ENCODE measurements at places on chromosomes 6 and 20.
A peak's percentile ranks its signal among the peaks of the same experiment; 100 is the strongest.

DNA sequence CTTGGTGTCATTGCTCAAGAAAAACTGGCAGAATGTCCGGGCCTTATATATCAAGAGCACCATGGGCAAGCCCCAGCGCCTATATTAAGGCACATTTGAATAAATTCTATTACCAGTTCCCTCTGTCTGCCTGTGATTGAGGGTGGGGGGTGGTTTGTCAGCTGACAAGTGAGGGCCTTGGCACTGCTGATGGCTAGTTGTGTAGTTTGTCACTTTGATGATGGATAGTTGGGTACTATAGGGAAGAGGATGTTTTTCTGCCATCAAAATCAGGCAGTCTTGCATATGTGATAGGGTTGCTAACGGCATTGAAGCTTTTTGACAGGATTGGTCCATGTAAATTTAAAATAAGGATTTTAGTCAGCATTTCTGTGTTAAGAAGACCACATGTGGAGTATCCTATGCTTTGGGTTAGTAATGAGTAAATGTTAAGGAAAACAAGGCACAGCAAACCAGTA, 2.5 kb downstream of the RPL10A start:
- no peak for DNase-seq

GRCh38 chr6:136411025-136411325, 121.3 kb upstream of the BCLAF1 start:
- DNase-seq = no peak

DNA sequence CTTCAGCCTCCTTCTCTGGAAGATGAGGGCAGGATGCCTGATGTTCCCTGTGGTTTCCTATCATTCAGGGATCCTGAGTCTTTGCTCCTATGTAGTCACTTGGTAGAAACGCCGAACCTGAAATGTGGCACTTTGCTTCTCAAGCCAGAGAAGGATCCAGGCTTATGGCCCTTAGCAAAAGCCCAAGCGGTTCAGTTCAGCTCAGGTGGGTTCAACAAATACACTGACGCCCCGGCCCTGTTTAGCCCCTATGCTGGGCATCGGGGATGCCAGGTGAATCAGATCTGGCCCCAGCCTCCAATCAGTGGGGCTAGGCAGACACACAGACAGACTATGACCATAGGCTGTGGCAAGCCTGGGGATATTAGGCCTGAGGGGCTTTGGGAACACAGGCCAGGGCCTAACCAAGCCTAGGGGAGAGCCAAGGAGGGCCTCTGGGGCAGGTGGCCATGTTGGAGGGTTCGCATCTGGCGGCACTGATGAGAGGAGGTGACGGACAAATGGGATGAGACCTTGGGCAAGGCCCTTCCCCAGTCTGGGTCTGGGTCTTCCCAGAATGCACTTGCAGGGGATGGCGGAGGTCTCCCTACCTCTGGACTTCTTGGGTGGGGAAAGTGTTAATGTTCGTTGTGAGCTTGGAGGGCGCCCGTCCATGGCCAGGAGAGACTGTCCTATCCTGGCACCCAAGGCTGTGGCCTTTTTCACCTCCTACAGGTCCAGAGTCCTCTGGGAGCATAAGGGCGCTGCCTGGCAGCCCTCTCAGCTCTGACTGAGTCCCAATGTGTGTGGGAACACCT, 17.6 kb upstream of the SRC start:
- no peak for DNase-seq

- no peak for DNase-seq
Observed at GRCh38 chr20:53657732-53658131, 64.1 kb upstream of the ZNF217 start.

DNA sequence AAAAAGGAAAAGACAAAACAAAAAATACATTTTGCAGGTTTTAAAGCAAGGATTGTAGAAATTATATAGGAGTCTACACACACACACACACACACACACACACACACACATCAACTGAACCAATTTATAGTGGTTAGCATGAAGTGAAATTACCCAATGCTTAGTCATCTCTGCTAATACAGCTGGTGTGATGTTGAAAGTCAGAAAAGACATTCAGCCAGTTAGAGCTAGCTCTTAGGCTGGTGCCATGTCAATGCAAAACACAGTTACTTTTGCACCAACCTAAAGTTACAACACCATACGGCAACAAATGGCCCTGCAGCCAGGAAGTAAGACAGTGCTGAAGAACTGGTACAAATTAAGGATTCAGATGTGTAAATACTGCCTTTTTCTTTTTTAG, 15.2 kb downstream of the FAM210B start:
- DNase-seq = peak; percentile 53

DNA sequence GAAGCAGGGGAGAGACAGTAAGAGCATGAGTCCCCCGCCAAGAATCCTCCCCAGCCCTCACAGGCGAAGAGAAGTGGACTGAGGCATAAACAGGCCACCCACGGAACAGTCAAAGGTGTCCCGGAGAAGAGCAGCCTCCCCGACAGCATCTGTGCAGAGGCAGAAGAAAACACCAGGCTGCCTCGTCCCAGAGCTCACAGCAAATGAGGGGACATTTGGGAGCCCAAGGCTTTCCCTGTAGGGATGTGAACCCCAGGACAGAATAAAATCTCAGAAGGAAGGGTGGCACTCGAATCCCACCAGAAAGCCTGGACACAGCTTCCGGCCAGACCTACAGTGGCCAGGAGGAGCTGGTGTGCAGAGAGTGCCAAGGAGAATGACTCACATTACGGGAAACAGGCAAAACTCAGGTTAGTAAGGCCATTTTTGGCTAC, 90.4 kb downstream of the DLL1 start:
- no peak for DNase-seq

DNA sequence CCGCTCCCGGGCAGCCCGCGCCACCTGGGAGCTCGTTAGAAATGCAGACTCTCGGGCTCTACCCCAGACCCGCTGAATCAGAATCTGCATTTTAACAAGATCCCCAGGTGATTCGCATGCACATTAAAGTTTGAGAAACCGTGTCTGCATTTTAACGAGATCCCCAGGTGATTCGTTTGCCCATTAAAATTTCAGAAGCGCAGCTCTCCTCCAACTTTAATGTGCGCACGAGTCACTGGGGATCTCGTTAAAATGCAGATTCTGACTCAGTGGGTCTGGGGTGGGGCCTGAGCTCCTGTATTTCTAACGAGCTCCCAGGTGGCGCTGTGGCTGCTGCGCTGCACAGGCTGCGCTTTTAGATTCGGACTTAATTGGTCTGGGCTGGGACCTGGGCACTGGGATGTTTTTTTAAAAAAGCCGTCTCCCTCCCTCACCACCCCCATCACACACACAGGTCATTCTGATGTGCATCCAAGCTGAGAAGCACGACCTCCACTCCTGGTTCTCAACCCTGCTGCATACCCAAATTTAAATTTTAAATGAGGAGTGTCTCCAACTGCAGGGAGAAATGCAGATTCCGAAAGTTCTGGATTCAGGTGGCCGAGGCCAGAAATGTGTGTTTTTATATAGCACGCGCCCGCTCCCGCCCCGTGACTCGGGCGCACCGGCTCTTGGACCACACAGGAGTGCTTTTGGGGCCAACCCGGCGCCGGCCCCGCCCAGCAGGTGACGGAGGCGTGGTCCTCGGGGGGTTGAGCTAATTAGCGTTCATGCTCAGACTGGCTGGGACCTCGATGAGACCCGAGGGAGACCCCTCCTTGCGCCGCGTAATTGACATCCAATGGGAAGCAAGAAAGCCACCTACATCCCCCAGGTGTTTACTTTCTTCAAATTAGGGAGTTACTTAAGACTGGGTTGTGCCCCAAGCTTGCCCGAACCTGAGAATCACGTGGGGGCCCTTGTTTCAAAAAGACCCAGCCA, 85.8 kb downstream of the ZFP64 start:
- DNase-seq = no peak

- DNase-seq = no peak
Observed at GRCh38 chr6:75788894-75789293, 39.9 kb downstream of the MYO6 start.

DNA sequence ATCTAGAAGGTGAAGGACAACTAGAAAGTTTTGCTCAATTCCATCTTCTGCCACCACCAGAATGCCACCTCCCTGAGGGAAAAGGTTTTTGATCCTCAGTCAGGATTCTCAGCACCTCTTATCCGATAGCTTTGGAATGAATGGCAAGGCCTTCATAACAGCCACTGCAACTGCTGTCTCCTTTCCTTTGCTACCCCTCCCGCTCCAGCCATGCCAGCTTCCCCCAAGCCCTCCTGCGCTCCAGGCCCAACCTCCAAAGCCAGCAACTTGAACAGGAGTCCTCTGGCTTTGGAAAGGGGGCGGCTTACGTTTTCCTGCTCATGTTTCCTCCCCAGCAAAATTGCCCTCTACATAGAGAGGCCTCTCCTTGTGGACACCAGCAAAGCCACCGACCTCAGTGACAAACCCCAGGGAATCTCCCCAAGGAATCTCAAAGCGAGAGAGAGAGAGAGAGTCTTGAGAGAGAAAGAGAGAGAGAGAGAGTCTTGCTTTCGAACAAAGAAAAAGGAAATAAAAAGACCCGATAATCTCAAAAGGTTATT, 420 bp upstream of the BTN2A1 start:
- DNase-seq = no peak

GRCh38 chr6:158158123-158158522, 9.9 kb downstream of the SERAC1 start:
- DNase-seq = no peak

DNA sequence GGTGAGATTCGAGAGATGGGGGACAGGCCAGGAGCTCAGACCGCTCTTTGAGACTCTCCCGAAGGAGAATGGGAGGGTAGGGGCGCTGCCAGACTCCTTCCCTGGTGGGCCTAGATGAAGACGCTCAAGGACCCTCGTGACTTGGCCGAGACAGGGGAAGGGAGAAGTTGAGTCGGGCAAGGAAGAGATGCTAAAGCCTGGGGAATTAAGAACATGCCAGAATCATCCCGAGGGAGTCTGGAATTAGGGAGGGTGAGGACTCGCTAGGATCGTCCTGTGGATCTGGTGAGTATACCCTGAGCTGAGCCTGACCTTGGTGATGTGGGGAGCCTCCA, 529 bp downstream of the UBE2C start:
- DNase-seq = no peak

GRCh38 chr6:30122515-30122914, 9.6 kb upstream of the TRIM31 start:
- DNase-seq = no peak

DNA sequence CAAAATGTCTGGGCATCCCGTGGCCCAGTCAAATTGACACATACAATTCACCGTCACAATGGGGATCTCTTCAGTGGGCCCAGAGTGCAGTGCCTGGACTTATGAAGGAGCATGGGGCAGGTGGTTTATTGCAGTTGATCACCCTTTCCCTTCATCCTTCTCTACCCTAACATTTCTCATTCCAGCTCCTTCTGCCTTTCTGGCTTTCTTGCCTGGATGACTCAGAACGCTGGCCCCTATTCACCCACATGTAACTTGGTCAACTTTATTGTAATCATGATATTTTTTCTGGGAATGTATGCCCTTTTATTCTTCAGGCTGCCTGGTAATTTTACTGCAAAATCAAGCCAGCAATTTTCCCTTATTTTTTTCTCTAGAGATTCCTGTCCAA, 179.9 kb upstream of the DTNBP1 start:
- DNase-seq = peak; percentile 43

DNA sequence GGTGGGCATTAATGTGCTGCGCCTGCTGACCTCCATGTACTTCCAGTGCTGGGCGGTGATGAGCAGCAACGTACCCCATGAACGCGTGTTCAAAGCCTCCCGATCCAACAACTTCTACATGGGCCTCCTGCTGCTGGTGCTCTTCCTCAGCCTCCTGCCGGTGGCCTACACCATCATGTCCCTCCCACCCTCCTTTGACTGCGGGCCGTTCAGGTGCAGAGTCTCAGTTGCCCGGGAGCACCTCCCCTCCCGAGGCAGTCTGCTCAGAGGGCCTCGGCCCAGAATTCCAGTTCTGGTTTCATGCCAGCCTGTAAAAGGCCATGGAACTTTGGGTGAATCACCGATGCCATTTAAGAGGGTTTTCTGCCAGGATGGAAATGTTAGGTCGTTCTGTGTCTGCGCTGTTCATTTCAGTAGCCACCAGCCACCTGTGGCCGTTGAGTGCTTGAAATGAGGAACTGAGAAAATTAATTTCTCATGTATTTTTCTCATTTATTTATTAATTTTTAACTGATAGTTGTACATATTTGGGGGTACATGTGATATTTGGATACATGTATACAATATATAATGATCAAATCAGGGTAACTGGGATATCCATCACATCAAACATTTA, 35.2 kb upstream of the NOP56 start:
- DNase-seq = no peak

DNA sequence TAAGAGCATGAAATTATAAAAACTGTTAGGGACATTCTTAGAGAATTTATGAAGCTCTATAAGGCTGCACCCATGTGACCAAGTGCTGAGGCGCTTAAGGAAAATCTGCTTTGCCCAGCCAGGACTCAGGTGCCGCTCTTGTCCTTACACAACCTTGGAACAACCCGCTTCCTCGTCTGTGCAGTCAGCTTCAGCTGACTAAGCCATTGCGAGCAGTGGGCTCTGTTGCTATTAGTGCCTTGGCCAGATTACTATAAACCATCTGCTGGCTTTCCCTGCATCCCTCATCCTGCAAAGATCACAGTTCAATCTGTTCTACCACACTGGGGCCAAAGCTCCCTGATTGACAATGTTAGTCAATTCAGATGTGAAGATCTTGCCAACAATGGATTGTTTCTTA, 89.1 kb upstream of the E2F3 start:
- no peak for DNase-seq

GRCh38 chr20:15140286-15140685, 802.9 kb upstream of the FLRT3 start:
- no peak for DNase-seq

- DNase-seq = no peak
Observed at GRCh38 chr6:161409353-161409752, 135.5 kb upstream of the AGPAT4 start.

- no peak for DNase-seq
Observed at GRCh38 chr6:132236281-132236680, 165.0 kb downstream of the MOXD1 start.

DNA sequence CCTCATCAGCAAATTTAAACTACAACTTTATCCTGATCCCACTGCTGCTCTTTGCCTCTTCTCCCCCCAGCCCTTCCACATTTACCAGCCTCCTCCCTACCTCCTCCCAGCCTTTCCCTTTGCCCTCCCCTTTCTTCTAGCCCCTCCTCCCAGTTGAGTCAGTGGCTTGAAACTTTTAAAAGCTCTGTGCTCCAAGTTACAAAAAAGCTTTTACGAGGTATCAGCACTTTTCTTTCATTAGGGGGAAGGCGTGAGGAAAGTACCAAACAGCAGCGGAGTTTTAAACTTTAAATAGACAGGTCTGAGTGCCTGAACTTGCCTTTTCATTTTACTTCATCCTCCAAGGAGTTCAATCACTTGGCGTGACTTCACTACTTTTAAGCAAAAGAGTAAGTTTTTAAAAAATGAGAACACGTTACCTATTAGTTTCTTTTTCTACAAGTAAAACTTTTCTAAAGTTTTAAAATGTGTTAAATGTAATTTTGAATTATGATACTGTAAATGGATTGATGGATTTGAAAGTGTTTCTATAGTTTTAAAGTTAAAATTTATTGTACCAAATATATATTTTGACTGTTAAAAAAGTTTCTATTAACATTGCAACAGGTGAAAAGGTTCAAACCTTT, at the start of gene GJA1:
GJA1 (plus strand) TSS at position 203 of the 626 bp plus-strand sequence. CDS start 11,202 bp downstream, outside the sequence.
- DNase-seq = no peak

GRCh38 chr6:159832946-159833345, 32.9 kb downstream of the PNLDC1 start:
- DNase-seq = no peak

Measured in COLO829 (cell line).